Activated T-cell treated with anti-CD3 and anti-CD28 coated beads for 48 hours (primary cell): ENCODE measurements at places on chromosomes 2 and 18.

- DNase-seq, result no peak
Measured at GRCh38 chr2:196597531-196597930, 42.0 kb upstream of the CCDC150 start.

DNA sequence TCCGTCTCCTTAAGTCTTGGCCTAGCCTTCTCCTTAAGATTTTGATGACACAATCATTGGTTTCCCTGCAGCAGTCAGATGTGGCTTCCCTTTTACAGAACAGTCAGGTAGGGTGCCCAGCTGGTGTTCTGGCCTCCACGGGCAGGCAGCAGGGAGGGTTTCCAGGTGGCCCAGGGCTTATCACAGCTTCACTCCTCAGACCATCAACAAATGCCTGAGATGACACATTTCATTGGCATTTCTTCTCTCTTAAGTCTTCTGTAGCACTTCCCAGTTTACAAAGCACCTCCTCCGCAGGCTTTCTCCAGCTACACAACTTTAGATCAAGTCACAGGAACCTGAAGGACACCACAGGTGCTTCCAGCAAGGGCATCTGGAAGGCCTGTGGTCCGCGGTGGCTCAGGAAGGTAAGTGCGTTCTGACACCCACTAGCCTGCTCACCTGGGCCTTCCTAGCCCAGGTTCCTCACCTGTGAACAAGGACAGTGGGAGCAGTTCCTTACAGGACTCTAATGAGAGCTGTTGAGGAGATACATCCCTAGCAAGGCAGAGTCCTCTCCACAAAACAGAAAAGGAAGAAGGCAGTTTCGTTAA lies 37.6 kb downstream of the PTPN18 start:
- no peak for DNase-seq

DNA sequence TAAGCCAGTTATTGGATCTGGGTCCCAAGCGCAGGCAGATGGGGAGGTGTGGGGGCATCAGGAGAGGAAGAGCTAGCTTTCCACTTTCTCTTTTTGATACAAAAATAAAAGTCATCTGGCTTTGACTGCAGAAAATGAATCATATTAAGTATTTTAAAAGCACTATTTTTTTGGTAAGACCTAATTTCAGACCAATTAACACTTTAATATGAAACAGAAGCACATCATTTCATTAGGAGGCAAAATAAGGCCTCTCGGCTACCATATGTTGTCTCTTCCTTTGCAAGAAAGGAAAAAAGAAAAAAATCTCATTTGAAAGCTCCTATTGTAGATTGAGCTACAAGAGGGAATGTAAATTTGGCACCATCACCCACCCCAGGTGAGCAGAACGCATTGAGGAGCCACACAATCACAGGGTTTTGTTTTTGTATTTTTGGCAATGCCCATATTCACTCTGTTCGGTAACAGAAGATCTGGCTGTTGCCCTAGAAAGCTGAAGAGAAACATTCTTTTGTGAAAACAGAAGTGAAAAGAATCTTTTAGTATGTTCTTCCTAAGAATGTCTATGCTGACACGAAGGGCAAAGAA lies 390.7 kb upstream of the ETAA1 start:
- no peak for DNase-seq

DNA sequence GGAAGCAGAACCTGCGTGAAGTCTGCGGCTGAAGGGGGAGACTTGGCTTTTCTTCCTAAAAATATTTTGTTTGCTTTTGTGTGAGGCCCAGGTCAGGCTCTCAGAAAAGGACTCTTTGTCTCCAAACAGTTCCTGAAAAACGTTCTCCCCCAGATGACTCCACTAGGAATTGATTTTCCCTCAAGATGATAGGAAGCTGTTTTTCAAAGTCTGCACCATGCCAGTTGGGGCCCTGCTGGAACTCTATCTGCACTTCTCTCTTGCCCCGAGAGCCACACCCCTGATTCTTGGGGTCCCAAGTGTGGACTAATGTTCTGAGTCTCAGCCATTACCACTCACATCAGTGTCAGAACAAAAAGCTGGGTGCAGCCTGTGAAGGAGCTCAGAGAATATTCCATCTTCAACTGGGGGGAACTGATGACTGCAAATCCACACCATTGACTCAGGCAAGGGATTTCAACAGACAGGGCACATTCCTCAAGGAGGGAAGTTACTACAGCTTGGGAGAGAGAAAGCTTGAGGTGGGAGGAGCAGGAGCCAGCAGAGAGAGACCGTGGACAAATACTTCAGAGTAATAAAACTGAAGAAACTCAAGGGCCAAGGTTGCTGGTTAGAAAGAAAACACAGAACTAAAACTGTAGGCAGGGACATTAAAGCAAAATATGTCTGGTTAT lies 768.3 kb downstream of the RNF144A start:
- DNase-seq, result no peak

GRCh38 chr18:59220164-59220783 lies 316 bp downstream of the GRP start:
- DNase-seq, result no peak

DNA sequence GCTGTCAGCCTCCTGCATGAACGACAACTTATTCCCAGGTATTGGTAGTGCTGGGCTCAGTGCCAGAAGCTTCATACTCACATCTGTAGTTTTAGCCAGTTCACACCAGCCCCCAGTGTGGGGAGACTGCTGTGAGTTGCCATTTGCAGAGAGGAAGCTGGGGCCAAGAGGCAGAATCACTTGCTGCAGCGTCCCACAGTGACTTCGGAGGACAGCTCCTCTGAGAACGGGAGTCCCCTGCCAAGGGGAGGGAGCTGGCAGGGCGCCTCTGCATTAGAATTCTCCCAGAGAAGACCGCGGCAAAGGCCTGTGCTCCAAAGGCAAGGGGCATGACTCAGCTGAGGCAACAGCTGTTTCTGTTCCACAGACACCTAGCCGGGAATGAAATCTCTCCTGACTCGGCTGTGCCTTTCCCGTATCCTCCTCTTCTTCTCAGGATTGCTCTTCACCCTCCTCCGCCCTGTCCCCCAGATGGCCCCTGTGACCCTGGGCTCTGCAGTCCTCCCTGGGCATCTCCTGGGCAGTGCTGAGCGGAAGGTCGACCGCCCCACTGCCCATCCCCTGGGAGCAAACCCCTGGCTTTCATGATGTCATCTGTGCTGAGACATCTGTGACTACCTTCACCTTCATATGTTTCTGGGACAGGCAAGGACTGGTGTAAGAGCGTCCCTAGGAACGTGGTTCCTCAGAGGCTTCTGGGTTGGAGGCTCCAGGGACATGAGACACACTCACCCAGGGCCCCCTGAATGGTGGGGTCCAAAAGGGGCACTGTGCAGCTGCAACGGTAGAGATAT lies 18.0 kb downstream of the MAL start:
- no peak for DNase-seq

DNA sequence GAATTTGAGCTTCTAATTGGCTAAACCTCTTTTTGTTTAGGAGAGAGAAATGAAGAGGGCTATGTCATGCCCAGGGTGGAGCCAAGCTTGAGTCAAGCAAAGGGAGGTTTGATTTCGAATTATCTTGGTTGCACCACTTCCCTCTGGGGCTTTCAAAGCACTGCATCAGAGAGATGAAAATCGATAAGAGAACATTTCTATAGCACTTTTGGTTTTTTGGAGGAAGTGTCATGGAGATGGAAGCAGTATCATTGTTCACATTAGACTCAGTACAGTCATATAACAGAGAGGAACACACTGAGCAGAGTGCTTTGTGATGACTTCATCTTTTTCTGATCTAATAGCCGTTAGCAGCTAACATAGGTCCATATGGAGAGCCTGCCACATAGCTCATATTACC lies 120.3 kb upstream of the UXS1 start:
- DNase-seq, result no peak

GRCh38 chr2:120826716-120827410 lies 91.2 kb downstream of the GLI2 start:
- DNase-seq, result no peak

DNA sequence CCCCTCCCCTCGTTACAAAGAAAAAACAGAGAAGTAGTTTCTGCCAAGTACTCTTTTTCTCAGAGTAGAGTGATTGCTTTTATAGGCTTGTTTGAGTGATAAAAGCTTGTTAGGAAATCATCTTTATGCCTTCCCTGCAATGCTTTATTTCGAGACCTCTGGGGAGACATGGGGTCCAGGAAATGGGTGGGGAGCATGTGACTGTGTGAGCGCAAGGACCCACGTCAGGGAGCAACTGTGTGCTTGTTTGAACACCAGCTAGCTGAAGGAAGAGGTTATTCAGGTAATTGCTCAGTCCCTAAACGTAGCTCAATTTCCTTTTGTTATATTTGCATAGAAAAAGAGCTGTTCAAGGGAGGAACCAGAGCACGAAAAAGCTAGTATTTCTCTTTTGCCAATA lies 187.3 kb downstream of the FAM210A start:
- no peak for DNase-seq

GRCh38 chr2:68465081-68465916 lies 1.8 kb downstream of the FBXO48 start:
- peak; percentile 30 for DNase-seq

DNA sequence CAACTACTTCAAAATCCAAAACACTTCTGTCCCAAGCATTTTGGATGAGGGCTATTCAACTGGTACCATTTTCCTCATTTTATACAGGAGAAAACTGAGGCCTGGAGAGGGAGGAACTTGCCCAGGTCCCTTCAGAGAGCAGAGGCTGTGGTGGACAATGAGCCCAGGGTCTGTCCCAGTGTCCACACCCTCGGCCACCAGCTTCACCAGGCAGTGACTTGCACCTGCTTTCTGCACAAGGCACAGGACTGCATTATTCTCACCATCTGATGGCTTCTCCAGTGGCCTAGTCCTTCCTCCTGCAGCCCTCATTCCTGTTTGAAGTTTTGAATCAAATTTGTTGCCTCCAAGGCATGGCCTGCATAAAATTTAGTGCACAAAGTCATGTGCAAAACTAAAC lies 53.3 kb downstream of the RNF144A start:
- no peak for DNase-seq

DNA sequence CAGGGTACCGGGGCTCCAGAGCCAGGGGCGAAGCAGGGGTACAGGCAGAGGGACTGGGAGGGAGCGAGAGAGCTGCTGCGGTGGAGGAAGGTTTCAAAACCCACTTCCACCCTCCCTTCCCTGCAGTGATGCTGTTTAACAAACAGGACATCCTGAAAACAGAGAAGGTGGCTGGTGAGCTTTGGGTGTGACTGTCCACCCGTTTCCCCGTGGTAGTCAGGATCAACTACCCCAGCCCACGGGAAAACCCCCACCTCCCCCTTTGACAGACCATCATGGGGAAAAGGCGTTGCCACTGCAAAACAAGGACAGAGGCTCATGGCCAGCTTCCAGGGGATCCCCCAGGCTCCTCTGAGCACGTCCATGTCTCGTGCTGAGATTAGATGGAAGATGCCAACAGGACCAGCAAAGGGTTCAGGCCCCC lies 12.9 kb downstream of the TMEM185B start:
- no peak for DNase-seq

DNA sequence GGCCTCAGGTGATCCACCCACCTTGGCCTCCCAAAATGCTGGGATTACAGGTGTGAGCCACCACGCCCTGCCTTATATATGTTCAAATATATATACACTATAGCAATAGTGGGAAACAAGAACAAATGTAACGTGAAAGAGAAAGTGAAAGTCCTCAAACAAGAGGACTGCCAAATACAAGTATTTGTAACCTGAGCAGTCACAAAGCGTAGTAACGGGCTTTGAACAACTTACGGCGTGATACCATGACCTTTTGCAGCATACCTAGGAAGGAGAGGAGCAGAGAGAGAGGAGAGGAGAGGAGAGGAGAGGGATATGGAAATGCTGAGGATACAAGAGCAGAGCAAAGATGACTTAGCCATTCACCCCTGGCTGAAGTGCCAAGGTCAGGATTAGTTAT lies 113.8 kb upstream of the RGPD4 start:
- no peak for DNase-seq

DNA sequence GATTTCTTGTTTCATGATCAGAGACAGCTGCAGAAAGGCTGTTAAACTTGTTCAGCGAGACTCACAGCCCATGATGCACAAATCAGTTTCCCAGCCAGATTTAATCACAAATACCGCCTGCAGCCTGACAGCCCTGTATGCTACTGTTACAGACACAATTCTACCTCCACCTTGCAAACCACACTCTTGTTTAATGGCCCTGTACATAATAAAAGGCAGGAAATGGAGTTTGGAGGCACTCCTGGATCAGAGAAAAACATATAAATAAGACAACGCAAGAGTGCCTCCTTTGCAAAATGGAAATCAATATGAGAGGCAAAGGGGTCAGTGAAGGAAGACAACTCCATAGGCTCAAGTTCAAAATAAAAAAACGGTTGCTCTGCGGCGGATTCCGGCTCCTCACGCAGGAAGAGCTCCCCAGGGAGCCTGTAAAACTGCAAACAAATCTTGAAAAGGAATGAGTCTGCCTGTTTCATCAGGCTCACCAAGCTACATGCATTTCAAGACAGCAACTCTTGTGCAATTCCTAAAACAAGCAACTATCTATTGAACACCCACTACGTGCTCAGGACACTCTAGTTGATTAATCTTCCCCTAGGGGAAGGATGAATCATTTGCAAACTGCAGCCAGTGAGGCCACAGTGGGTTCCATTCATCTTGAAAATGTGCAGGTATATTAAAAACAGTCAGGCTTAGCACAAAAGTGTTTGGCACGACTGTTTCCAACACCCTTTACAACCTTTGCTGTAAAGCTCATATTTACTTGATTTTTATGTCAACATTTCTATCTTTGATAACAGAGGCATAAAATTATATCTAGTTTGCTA lies 37.5 kb downstream of the TBC1D8 start:
- no peak for DNase-seq

GRCh38 chr2:182642328-182642727 lies 73.7 kb upstream of the DNAJC10 start:
- peak; percentile 6 for DNase-seq

DNA sequence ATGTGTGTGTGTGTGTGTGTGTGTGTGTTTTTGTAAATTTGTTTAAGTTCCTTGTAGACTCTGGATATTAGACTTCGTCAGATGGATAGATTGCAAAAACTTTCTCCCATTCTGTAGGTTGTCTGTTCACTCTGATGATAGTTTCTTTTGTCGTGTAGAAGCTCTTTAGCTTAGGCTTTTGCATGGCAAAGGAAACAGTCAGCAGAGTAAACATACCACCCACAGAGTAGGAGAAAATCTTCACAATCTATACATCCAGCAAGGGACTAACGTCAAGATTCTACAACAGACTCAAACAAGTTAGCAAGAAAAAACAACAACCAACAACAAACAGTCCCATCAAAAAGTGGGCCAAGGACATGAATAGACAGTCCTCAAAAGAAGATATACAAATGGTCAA lies 336.7 kb upstream of the ATP5MC3 start:
- DNase-seq, result no peak

DNA sequence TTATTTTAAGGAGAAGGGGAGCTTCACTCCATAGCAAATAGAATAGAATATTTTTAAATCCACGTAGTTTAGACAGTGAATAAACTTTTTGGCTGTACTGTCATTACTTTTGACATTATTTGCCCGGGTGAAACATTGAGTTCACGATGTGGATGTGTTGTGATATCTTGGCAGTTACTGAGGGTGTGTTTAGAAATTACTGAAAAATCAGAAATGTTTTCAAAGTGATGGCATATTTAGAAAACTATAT lies 769 bp upstream of the FAM98A start:
- no peak for DNase-seq
